ENCODE measurements at places on chromosomes 2 and 18. TPM values are rescaled to one million over a fixed set of nuclear protein-coding genes. Genes with fewer than 3 reads are reported as not detected.

DNA sequence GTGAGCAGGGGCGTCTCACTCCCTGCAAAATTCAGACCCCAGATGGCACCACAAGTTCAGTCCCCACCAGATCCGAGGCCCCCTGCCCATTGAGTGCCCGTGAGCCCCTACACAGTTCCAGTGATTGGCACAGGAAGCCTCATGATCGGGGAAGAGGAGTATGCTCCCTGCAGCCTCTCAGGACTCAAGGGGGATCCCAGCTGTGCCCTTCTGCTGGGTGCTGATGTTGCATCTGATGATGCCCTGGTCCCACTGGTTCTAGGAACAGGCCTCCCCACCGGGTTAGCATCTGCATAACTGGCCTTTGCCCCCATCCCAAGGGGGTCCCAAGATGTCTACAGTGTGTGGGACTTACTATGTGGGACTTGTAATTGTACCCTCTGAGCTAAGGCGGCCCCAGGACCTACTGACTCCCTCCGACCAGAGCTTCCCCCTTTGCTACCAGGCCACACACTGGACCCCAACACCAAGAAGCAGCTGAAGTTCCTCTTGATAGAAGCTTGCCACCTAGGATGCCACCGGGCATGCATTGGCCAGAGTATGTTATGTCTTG is 8.6 kb downstream of the ALPG start:
- H3K4me3 ChIP-seq, result no peak overlapping the region
- DNase-seq, result no peak
- H3K27ac ChIP-seq, result no peak overlapping the region

DNA sequence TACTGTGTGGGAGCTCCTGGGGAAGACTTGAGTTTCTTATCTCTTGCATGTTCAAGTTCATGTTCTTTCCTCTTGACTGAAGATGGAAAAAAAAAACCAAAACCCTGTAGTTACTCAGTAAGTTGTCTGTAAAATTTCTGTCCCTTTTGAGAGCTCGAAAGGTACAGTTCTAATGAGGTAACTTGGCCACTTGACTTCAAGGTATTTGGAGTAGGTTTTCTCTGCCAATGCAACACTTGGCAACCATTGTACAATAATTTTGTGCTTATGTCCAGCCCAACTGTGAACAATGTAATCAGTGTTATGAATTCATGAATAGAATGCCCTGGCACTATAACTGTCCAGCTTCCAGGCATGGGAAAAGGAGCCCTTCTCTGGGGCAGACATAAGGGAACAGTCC is 111.0 kb downstream of the LIPG start:
- H3K27me3 ChIP-seq, result peaks cover 16% of the 10 kb centered on the region
- H3K27ac ChIP-seq, result no peak overlapping the region
- H3K4me3 ChIP-seq, result no peak overlapping the region
- no peak for DNase-seq
- no peaks in the 10 kb centered on the region for H3K36me3 ChIP-seq

DNA sequence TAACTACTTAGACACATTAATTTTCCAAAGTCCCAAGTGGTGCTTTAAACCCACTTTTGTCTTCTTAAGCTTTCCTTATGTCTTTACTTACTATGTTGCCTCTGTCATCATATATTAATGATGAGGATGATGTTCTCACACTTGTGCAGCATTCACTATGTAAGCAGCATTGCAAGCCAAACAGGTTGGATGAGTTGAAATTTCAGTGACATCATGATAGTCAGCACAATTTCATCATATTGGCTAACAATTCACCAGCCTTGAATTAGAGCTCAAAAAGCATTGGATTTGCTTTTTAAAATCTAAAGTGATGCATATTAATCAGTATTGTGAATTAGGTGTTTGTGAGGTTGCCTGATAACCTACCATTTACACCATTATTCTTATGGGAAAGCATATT is 7.7 kb downstream of the APLF start:
- H3K27me3 ChIP-seq, result peaks cover 2% of the 10 kb centered on the region
- peaks cover 2% of the 10 kb centered on the region for H3K4me1 ChIP-seq
- H3K4me3 ChIP-seq, result no peak overlapping the region
- no peak for DNase-seq
- H3K27ac ChIP-seq, result no peak overlapping the region

- peaks cover 2% of the 10 kb centered on the region for H3K27me3 ChIP-seq
- no peaks in the 10 kb centered on the region for H3K4me1 ChIP-seq
- no peaks in the 10 kb centered on the region for H3K36me3 ChIP-seq
- DNase-seq, result no peak
These were observed 51.1 kb upstream of the FAM98A start for GRCh38 chr2:33650171-33650570.

CDC42EP3 gene
- 51.1 TPM for total RNA-seq

DNA sequence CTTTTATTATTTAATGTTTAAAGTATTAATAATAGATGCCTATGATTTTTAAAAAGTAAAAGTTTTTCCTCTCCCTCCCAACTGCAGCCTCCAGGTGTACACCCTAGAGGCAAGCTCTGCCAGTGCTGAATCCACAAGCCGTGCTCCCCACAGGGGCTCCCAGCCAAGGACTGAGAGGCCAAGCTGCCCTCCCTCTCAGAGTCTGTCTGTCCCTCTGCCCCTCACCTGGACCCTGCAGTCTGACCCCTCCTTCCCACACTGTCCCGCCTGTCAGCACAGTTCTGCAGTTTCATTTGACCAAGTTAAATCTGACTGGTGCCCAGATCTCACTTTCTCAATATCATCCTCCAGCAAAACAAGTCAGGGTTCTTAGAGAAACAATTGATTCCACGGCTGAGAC is 14.8 kb upstream of the PROC start:
- DNase-seq, result no peak
- no peak overlapping the region for H3K4me3 ChIP-seq
- H3K4me1 ChIP-seq, result peaks cover 29% of the 10 kb centered on the region
- peaks cover 11% of the 10 kb centered on the region for H3K27me3 ChIP-seq
- no peak overlapping the region for H3K27ac ChIP-seq

B3GNT7 gene
- total RNA-seq, result 0.15 TPM

PNKD gene
- 30.1 TPM for total RNA-seq

DOK6 gene
- total RNA-seq, result not detected

GRCh38 chr2:85785027-85785822 is 31.4 kb downstream of the ATOH8 start:
- H3K27ac ChIP-seq, result no peak overlapping the region
- no peak overlapping the region for H3K4me3 ChIP-seq
- H3K36me3 ChIP-seq, result no peaks in the 10 kb centered on the region
- no peak for DNase-seq
- peaks cover 11% of the 10 kb centered on the region for H3K27me3 ChIP-seq

GRCh38 chr2:197800091-197800490 is 4.3 kb upstream of the PLCL1 start:
- H3K27me3 ChIP-seq, result peaks cover 25% of the 10 kb centered on the region
- no peak overlapping the region for H3K4me3 ChIP-seq
- no peak for DNase-seq
- peaks cover 11% of the 10 kb centered on the region for H3K4me1 ChIP-seq
- H3K27ac ChIP-seq, result no peak overlapping the region

GRCh38 chr2:37923308-37924055 is 1.6 kb upstream of the RMDN2 start:
- DNase-seq, result no peak
- no peak overlapping the region for H3K27ac ChIP-seq
- H3K4me1 ChIP-seq, result peaks cover 8% of the 10 kb centered on the region
- peaks cover 3% of the 10 kb centered on the region for H3K36me3 ChIP-seq

DNA sequence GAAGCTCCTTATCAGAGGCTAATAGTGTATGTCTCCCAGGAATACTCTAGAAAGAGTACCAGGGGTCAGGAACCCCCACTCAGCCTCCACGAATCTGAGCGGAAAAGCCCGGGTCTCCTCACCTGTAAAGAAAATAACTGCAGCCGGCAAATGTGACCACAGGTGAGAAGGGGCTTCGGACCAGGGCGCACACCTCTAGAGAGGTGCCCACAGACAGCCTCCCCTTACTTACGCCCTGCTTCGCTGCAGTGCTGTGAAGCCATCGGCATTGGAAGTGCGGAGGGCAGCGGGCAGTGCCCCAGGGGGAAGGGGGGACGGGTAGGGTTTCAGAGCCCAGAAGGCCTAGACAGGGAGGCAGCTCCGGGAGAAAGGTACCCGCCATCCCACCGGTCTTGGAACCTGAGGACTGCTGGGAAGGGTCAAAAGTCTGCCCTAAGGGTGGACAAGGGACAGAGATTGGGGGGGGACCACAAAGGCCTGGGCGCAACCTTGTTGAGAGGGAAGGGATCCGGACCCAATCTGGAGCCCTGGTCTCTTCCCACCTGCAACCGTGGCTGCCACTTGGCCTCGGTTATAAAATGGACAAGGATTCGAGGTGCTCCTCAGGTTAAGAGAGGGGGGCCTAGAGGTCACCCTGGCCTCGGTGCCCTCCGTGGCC is 642 bp upstream of the STEAP3 start:
- H3K4me3 ChIP-seq, result no peak overlapping the region
- H3K27me3 ChIP-seq, result peaks cover 38% of the 10 kb centered on the region
- H3K36me3 ChIP-seq, result no peaks in the 10 kb centered on the region
- no peak overlapping the region for H3K27ac ChIP-seq

ABCG5 gene
- not detected for total RNA-seq

GRCh38 chr18:48616484-48617255 is 77.8 kb downstream of the CTIF start:
- peaks cover 3% of the 10 kb centered on the region for H3K27me3 ChIP-seq
- H3K4me1 ChIP-seq, result no peaks in the 10 kb centered on the region
- DNase-seq, result no peak
- H3K36me3 ChIP-seq, result no peaks in the 10 kb centered on the region
- no peak overlapping the region for H3K4me3 ChIP-seq

FAM237A gene
- total RNA-seq, result not detected

NDUFS1 gene
- total RNA-seq, result 62.2 TPM

DNA sequence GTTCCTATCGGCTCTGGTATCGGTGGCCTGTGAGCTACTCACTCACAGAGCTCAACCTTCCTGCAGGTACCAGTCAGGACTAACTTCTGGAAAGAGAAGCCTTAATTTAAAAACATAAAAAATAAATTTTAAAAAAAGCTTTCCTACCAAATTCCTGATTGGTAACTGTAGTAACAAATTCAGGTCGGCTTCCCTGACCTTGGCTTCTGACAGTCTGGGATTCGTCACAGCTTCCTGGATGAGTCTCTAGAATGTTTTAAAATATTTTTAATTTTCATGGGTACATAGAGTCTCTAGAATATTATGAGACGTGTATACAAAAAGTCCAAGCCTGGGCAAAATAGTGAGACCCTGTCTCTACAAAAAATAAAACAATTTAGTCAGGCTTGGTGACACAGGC is 45.0 kb upstream of the MTCL1 start:
- H3K4me1 ChIP-seq, result peaks cover 5% of the 10 kb centered on the region
- peaks cover 7% of the 10 kb centered on the region for H3K27me3 ChIP-seq
- DNase-seq, result no peak
- H3K36me3 ChIP-seq, result no peaks in the 10 kb centered on the region
- H3K27ac ChIP-seq, result no peak overlapping the region
- no peak overlapping the region for H3K4me3 ChIP-seq

GRCh38 chr2:219871351-219871750 is 243.9 kb downstream of the SLC4A3 start:
- no peaks in the 10 kb centered on the region for H3K36me3 ChIP-seq
- no peak for DNase-seq
- no peaks in the 10 kb centered on the region for H3K4me1 ChIP-seq
- no peaks in the 10 kb centered on the region for H3K27me3 ChIP-seq
- no peak overlapping the region for H3K27ac ChIP-seq

DNA sequence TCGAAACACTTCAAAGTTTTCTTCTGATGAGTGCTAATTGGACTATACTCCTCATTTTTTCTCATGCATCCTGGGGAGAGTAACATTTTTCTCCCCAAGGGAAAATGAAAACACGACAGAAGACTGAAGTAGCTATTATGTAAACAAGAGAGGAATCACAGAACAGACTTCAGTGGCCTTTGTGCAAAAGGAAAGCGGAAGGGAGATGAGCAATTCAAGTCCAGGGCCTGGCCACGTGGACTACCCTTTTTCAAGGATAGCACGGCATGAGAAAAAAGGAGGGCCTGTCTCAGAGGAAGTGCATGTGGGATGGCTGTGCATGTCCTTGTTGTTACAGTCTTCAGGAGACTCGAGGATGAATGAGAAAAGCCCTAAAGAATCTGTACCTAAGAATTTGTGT is 43.8 kb upstream of the KCNE4 start:
- no peaks in the 10 kb centered on the region for H3K36me3 ChIP-seq
- no peak for DNase-seq
- H3K27ac ChIP-seq, result no peak overlapping the region

GRCh38 chr2:144015655-144016245 is 504.2 kb downstream of the ZEB2 start:
- DNase-seq, result no peak
- H3K27me3 ChIP-seq, result no peaks in the 10 kb centered on the region

HOXD12 gene
- total RNA-seq, result not detected

XIRP2 gene
- not detected for total RNA-seq

- H3K36me3 ChIP-seq, result no peaks in the 10 kb centered on the region
- H3K27me3 ChIP-seq, result peaks cover 22% of the 10 kb centered on the region
- no peaks in the 10 kb centered on the region for H3K4me1 ChIP-seq
- no peak for DNase-seq
- H3K4me3 ChIP-seq, result no peak overlapping the region
- H3K27ac ChIP-seq, result no peak overlapping the region
These were observed 92.6 kb upstream of the KCNE4 start for GRCh38 chr2:222959358-222959757.

DNA sequence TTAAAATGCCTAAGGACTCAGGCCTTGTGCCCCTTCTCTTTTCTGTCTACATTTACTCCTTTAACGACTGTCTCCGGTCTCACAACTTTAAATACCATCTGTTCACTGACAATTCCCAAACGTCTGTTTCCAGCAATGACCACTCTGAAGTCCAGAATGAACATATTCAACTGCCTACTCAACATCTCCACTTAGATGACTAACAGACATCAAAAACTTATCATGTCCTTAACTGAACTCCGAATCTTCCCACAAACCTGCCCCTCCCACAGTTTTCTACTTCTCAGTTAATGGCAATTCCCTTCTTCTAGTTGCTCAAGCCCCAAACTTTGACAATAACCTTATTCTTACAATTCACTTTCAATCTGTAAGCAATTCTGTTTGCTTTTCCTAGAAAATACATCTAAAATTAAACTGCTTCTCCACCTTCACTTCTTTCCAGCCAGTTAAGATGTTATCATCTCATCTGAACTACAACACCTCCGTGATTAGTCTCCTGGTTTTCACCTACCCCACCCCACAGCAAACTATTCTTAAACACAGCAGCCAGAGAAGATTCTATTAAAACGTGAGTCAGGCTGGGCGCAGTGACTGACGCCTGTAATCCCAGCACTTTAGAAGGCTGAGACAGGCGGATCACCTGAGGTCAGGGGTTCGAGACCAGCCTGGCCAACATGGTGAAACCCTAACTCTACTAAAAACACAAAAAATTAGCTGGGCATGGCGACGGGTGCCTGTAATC is 2.8 kb downstream of the C1D start:
- H3K36me3 ChIP-seq, result no peaks in the 10 kb centered on the region
- H3K27me3 ChIP-seq, result peaks cover 2% of the 10 kb centered on the region
- H3K27ac ChIP-seq, result no peak overlapping the region
- peaks cover 31% of the 10 kb centered on the region for H3K4me1 ChIP-seq
- no peak for DNase-seq
- no peak overlapping the region for H3K4me3 ChIP-seq

- H3K4me3 ChIP-seq, result no peak overlapping the region
- H3K27ac ChIP-seq, result no peak overlapping the region
- DNase-seq, result no peak
- peaks cover 3% of the 10 kb centered on the region for H3K27me3 ChIP-seq
- peaks cover 8% of the 10 kb centered on the region for H3K36me3 ChIP-seq
These were observed 7.4 kb downstream of the TUBB6 start for GRCh38 chr18:12315490-12315889.

COL3A1 gene
- not detected for total RNA-seq

SKOR2 gene
- total RNA-seq, result not detected

FAM161A gene
- 2.5 TPM for total RNA-seq

GPR45 gene
- not detected for total RNA-seq
